ENCODE measurements at places on chromosomes 3 and 15.

- DNase-seq: no peak
Measured at GRCh38 chr3:112123548-112123947, 9.5 kb downstream of the GCSAM start.

DNA sequence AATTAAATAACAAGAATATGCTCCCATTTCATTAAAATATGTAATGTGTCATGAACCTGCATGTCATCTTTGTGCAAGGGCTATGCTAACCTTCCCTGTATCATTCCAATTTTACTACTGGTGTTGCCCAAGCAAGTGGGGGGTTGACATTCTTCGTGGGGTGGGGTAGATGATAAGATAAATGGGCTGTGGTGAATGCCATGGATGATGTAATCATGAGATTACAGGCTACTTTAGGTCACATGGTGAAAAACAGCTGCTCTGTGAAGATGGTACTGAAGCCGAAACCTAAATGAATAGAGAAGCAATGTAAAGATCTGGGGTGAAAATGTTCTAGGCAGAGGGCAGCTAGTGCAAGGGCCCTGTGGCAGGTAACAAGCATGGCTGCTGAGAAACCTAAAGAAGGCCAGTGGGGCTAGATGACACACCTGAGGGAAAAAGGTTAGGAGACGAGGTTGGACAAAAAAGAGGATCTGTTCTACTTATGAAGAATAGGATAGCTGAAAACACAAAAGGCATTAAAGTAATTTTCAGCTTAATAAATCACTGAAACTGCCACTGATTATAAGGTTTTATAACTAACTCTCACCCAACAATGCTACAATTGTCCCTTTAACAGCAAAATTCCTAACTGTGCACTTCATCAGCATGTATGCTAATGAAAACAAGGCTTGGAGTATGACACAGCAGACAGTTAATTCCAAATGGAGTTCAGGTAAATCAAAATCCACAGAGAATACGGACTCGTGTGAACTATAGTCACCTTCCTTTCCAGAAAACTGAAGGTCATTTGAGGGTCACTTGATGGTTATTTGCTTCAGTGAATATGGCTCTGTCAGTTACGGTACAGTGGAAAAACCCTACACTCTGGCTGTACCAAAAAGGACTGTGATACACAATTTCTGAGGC lies 35.0 kb downstream of the MTMR10 start:
- no peak for DNase-seq

- peak; percentile 18 for DNase-seq
Measured at GRCh38 chr3:23330568-23330967, 127.4 kb downstream of the UBE2E2 start.

DNA sequence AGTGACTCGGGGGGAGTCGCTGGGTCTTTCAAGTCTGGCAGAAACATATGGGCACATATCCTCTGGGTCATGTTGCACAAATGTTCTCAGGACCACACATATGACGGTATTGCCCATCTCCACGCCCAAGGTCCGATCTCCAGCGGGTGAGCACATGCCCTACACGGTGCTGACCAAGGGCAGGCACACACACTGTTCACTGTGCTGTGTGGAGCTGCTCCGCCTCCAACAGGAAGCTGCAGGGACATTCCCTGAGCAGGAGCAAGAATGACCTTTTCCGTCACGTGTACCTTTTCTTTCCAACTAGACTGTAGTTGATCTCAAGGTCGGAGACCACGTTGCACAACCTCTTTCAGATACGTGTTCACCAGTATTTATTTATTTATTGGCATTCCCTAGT lies 41.7 kb upstream of the B3GNT5 start:
- DNase-seq: no peak

DNA sequence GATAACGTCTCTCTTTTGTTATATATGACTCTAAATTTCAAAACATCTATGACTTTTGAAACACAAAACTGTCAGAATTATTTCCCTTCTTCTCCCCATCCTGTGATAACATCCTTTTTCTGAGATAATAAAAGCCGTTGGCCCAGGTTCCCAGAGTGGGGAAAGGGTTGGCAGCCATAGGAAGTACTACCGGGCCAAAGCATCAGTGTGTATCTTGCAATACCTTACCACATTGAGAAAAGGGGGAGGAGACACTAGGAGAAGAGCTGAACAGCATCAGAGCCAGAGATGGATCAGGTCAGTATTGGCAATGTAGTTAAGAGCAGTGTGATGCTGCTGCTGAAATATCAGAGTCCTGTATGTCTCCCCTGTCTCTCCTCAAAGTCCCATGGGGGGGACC lies 210.0 kb upstream of the PROK2 start:
- DNase-seq: no peak

Data from adipocyte (in vitro differentiated cells).